Dorsolateral prefrontal cortex (tissue), 122 donors: ENCODE measurements at places on chromosomes 1 and 21. TPM values are rescaled to one million over a fixed set of nuclear protein-coding genes. Genes with fewer than 3 reads are reported as not detected.

- DNase-seq = no peak
Observed at GRCh38 chr1:104531990-104532389, 782.3 kb downstream of the AMY1C start.

- peak; percentile 37 for DNase-seq
Observed at GRCh38 chr1:62687421-62687902, 724 bp downstream of the DOCK7 start.

The THEM5 gene
- not detected for total RNA-seq

DNA sequence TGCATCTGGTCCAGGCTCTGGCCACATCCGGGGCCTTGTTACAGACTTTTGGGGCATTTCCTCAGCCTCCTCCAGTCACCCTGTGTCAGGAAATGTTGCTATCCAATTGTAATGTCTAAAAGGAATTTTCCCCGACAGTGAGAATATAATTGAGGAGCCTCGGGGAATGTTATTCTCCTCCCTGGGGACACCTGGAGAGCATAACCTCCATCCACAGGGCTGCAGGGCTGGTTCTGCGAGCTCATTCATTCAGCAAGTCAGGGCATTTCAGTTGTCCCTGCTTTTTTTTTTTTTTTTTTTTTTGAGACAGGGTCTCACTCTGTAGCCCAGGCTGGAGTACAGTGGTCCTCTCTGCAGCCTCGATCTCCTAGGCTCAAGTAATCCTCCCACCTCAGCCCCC is 72.6 kb downstream of the MDM4 start:
- no peak for DNase-seq

GRCh38 chr21:41803316-41803715 is 36.5 kb upstream of the RIPK4 start:
- DNase-seq = no peak

DNA sequence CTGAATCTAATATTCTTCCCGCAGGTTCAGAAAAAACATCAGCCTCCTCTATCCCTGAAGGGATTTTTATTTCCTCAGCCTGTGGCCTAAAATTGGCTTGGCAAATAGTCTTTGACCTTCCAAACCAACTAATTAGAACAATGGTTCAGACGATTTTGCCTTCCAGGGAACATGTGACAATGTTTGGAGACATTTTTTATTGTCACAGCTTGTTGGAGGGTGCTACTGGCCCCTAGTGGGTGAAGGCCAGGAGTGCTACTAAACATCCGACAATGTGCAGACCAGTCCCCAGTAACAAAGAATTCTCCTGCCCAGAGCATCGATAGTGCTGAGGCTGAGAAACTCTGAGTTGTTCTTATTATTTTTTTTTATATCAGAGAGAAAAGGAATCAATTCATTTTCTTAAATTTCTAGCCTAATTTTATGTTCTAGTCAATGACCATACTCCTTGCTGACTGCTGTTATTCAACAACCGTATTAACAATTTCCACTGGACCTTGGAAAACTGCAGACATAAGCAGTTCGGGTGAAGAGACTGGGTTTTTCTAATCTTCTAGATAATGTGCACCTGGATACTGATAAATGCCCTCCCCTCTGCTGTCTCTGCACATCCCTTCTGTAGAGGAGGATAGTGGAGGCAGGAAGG is 280.7 kb downstream of the LMX1A start:
- no peak for DNase-seq

- no peak for DNase-seq
Observed at GRCh38 chr1:74517599-74518051, 5.2 kb upstream of the LRRC53 start.

DNA sequence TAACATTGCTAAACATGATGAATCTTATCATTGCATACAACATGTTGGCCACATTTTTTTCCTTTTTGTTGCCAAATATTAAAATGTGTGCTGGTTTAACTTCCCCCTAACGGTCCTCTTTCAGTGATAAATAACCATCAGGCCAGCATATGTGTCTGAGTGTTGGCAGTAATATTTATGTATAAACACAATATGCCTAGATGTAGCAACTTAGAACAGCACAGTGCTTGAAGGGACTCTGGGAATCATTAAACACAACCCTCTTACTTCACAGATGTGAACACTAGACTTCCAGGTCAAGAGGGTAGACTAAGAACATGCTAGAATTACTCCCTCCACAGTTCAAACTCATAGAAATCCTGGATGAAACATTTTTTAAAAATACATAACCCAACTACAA is 581.8 kb downstream of the PLPP3 start:
- no peak for DNase-seq

DNA sequence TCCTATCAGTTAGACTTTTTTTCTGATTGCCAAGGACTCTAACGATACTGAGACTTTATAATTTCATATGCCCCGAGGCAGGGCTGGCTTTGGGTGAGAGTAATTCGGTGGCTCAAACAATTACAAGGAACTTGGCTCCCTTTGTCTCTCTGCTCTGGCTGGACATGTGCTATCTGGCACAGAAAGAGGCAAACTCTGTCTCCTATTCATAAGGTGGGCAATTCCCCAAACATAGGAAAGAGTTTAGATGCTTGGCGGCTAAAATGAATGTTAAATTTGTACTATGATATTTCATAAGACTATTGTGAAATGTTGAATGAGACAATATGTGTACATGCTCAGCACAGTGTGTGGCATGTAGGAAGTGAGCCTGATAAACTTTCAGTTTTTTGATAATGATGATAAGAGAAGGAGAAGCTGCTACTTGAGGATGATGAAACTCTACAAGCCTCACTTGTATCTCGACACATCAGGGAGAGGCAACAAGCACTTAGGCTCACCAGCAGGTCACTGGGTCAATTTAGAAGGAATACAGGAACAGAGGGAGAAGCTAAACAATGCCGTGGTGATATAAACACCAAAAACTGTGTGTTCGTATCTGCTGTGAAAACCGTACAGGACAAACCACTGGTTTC is 12.6 kb upstream of the NTPCR start:
- DNase-seq = no peak

- peak; percentile 18 for DNase-seq
Observed at GRCh38 chr1:52601991-52602855, at the start of gene GPX7. Gene GPX7, plus strand, starts transcription at chr1:52602371. Its CDS starts 39 bp downstream, at chr1:52602410.

- no peak for DNase-seq
Observed at GRCh38 chr21:43872531-43873197, 7.6 kb downstream of the AGPAT3 start.

DNA sequence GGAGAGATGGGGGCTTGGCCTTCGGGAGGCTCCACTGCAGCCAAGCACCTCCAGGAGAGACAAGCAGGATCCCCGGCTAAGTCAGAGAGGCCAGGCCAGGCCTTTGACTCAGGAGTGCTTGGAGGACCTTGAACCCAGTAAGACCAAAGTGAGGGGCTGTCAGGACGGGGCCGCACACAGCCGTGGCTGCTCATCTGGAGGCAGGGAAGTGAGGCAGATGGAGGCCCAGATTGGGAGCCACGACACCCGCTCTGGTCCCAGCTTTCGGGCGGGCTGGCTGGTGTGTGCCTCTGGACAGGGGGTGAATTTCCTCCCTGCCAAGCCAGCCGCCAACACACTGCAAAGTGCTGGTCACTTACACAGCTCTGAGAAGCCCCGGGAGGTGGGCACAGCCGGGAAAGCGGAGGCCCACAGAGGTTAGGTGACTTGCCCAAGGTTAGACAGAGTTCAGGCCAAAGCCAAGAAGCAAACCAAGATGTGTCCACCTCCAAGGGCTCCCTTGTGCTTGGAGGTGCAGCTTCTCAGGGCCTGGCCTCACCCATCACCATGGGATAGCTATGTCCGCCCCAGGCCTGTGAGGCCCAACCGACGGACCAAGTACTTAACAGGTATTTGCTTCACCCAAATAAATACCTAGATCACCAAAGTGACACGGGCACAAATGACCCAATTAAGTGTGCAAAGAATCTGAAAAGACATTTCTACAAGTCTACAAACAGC is 58.3 kb downstream of the CHD5 start:
- DNase-seq = no peak

The KRTAP21-2 gene
- total RNA-seq = not detected

GRCh38 chr1:176765608-176766007 is 302.6 kb downstream of the PAPPA2 start:
- no peak for DNase-seq

GRCh38 chr1:97314685-97315084 is 593.1 kb downstream of the PTBP2 start:
- no peak for DNase-seq

DNA sequence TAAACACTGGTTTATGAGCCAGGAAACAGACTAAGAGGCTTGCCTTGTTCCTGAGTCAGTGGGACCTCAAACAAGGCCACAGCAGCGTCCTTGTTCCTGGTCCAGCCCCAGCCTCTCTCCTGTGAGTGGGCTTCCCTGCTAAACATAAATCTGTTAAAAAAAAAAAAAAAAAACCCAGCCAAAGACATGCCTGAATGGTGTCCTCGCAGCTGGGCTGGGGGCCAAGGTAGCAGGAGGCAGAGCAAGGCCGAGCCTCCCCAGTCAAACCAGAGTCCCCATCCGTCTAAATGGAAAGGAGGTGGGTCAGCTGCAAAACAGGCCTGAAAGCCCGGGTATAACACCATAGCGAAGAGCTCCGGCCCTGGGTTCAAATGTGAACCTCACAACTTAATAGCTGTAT is 18.1 kb upstream of the IFFO2 start:
- no peak for DNase-seq

The KRTAP19-3 gene
- total RNA-seq = not detected

DNA sequence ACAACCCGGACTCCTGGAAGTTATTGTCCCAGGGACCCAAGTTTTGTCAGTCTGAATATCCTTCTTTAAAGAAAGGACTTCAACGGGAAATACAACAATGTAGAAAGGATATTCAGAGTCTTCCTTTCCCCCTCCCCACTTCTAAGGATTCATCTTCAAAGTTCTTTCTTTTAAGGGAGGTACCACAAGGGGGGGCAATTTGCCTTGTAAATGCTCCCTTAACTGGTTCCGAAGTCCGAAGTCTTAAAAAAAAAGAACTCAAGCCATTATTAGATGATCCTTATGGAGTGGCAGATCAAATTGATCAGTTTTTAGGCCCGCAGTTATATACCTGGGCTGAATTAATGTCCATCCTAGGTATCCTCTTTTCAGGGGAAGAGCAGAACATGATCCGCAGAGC is 47.0 kb downstream of the SERINC2 start:
- no peak for DNase-seq

GRCh38 chr1:175399795-175400194 is 207.2 kb upstream of the KIAA0040 start:
- no peak for DNase-seq

The TMPRSS3 gene
- 1.4 TPM for total RNA-seq

- DNase-seq = no peak
Observed at GRCh38 chr1:202806845-202807450, 1.3 kb downstream of the KDM5B start.

The CHODL gene
- 1.3 TPM for total RNA-seq

DNA sequence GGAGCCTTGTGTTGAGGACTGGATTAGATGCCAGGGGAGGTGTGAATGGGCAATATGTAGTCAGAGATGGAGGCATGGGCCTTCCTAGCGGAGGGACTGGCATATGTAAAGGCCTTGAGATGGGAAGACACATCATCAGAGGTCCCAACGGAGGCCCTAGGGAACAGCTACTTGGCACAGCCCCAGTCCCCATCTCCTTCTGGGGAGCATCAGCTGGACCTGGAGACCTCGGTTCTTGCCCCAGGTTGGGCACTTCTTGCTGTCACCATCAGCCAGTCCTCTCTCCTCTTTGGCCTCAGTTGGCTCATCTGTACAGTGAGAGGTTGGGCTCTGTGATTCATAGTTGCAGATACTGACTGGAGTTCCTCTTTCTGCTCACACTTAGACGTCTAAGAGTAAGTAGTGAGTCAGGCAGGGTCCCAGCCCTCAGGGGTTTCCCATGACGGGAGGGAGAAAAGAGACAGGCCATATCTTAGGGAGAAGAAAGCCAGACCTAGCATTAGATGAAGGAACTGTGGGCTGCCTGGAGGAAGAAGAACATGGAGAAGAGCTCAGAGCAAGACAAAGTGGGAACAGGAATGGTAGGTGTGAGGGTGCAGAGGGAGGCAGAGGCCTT is 3.4 kb upstream of the MARCKSL1 start:
- no peak for DNase-seq

The OR2L8 gene
- total RNA-seq = 12.0 TPM

GRCh38 chr1:110857964-110858948 is 14.7 kb upstream of the CD53 start:
- DNase-seq = no peak

The KRTAP21-1 gene
- not detected for total RNA-seq

DNA sequence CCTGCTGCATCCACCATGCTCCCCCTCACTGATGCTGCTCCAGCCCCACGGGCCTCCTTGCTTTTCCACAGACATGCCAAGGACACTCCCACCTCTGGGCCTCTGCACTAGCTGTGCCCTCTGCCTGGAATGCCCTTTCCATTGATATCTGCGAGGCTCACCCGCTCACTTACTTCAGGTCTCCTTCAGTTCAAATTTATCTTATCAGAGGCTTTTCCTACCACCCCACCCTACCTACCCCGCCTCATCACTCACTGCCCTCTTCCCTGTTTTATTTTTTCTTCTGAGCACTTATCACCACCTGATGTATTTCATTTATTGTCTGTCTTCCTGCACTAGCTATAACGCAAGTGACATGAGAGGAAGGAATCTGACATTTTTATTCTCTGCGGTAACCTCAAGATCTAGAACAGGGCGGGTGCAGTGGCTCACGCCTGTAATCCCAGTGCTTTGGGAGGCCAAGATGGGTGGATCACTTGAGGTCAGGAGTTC is 7.0 kb downstream of the HSPG2 start:
- no peak for DNase-seq

The RAVER2 gene
- total RNA-seq = 13.9 TPM
